NCI-H1694 treated with DMSO at 0.1 percent for 48 hours (cell line): ENCODE measurements at places on chromosomes 7 and 10.

DNA sequence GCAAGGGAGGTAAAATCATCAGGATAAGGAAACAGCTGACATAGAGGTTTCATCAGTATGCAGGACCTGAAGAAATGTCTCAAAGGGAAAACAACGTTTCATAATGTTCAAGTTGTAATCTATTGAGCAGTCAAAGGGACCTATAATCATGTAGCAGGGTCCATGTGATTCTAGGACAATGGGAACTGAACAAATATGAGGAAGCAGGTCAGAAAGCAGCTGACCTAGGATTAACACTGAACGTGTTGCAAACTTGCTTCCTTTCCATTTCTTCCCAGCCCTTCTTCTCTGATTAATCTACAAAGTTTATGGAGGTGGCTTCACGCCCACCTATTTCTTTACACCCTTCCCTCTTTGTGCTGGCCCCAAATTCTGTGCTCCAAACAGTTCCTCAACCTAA lies 256.9 kb upstream of the AKR1E2 start:
- no peak for DNase-seq

- no peak for DNase-seq
Observed at GRCh38 chr10:2202401-2202800, 465.1 kb upstream of the ADARB2 start.

DNA sequence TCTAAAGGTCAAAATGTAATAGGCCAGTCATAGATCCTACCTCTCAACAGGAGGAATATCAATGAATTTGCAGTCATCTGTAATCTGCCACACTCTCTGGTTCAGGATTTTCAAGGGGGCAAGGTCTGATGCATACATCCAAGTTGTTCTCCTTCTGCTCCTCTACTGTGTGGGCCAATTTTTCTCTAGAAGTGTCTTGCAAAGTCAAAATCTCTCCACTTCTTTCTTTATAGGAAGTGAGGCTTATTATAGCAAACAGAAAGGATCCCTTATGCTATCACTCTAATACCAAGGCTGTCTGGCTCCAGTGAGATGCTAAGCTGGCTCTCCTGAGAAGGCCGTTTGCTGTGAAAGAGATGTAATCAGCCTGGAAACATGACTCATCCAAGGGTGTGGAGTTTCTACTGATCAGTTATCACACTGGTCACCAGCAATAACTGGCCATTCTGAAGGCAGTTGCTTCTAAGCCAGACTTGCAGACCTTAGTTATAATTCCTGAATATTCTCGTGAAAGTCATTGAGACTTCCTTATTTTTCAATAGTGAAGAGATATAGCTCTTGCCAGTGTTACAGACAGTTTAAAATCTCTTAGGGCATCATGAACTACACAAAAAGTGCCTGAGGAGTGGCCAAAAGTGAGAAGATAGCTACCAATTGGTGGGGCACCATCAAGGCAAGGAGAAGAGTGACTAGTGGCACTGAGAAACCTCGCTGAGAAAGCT lies 43.2 kb upstream of the LRGUK start:
- no peak for DNase-seq

GRCh38 chr7:50261593-50261992 lies 42.9 kb upstream of the IKZF1 start:
- no peak for DNase-seq

DNA sequence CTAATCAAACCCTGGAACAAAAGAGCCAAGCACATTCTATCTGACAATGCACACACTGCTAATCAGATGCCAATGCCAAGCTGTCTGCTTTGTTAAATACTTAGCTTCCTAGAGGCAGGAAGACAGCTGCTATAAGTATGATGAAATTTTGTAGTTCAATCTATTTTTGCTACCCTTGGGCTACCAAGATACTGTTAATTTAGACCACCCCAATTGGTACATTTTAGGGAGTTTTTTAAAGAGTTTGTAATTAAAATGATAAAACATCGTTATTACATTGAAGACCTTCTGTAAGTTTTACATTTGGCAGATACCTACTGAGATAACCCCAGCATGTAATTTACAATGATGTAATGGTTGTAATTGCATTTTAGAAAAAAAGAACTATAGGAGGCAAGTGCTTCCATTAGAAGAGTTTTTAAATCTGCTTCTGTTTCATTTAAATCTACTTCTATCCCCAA lies 268.5 kb downstream of the ADK start:
- peak; percentile 84 for DNase-seq

- no peak for DNase-seq
Observed at GRCh38 chr7:44461387-44461786, 29.1 kb downstream of the NUDCD3 start.

GRCh38 chr7:98923512-98923911 lies 45.2 kb downstream of the TRRAP start:
- no peak for DNase-seq

GRCh38 chr10:78401624-78402367 lies 368.1 kb downstream of the RPS24 start:
- DNase-seq: no peak

DNA sequence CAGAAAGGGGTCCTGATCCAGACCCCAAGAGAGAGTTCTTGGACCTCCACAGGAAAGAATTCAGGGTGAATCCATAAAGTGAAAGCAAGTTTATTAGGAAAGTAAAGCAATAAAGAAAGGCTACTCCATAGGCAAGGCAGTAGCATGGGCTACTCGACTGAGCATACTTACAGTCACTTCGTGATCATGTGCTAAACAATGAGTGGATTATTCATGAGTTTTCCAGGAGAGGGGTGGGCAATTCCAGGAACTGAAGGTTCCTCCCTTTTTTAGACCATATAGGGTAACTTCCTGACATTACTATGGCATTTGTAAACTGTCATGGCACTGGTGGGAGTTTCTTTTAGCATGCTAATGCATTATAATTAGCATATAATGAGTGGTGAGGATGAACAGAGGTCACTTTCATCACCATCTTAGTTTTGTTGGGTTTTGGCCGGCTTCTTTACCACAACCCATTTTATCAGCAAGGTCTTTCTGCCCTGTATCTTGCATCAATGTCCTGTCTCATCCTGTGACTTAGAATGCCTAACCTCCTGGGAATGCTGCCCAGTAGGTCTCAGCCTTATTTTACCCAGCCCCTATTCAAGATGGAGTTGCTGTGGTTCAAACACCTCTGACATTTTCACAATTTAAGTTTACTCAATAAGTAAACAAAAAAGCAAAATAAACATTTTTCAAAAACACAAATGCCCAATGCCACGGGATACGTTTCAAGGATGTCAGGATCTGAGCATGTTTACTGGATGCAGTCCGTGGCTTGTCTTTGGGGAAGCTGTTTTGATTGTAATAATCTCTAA lies 37.0 kb downstream of the ALOX5 start:
- DNase-seq: no peak

DNA sequence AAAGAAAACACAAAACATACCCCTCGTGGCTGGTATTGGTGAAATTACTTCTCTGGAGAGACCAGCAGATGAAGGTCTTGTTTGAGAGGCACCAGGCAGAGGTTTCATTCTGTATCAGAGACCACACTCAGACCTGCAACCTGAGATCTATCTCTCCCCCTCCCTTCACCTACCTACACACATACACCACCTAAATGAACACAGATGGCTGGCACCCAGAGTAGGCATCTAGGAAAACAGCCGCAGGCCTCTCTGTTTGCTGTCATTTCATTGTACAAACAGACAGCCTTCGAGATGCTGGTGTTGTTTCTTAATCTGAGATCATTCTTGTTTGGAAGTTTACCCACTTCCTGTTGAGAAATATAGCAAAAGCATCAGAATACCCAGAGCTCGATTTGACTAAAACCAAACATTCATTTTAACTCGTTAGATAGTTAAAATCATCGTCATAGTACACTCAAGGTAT lies 173.9 kb upstream of the SLC25A13 start:
- DNase-seq: no peak

- DNase-seq: peak; percentile 81
Observed at GRCh38 chr7:44748045-44748947, at the start of gene ZMIZ2. Gene ZMIZ2 (plus strand): TSS chr7:44748847. CDS start chr7:44756250, 7,403 bp downstream.
